Calu3 (cell line): ENCODE measurements at places on chromosomes 7 and 10. TPM values are rescaled to one million over a fixed set of nuclear protein-coding genes. Genes with fewer than 3 reads are reported as not detected.

Gene WNT8B
- 0.17 TPM in 1 of 2 replicates, not detected in the other for total RNA-seq

Gene MEST
- 62.6 and 76.1 TPM in 2 replicates for total RNA-seq

Gene HEPACAM2
- total RNA-seq: not detected in 2 replicates

DNA sequence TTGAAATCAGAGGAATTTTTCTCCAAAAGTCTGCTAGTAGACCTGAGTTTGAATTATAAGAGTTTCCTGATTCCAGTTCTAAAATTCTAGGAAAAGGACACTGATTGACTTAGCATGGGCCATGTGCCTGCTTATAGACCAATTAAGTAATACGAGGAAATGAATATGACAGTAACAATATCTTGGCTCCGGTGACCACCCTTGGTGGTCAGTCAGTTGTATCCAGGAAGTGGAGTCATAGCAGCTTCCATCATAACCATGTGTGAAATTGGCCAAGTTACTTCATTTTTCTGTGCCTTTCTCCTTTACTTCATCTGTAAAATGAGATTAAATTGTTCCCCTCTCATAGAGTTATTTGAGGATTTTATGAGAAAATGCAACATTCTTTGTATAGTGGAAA lies 66.9 kb downstream of the MTPAP start:
- no peak overlapping the region for H3K27ac ChIP-seq
- peaks cover 41% of the 10 kb centered on the region for H3K27me3 ChIP-seq
- DNase-seq: no peak
- no peaks in the 10 kb centered on the region for H3K4me1 ChIP-seq
- H3K36me3 ChIP-seq: no peaks in the 10 kb centered on the region
- no peak overlapping the region for H3K4me3 ChIP-seq

Gene EPO
- not detected in 2 replicates for total RNA-seq

Gene ZNF212
- 17.2 and 18.5 TPM in 2 replicates for total RNA-seq

- H3K27ac ChIP-seq: no peak overlapping the region
- H3K4me1 ChIP-seq: no peaks in the 10 kb centered on the region
- no peaks in the 10 kb centered on the region for H3K27me3 ChIP-seq
- DNase-seq: no peak
- no peak overlapping the region for H3K4me3 ChIP-seq
Measured at GRCh38 chr10:130963786-130964522, 347.6 kb downstream of the TCERG1L start.

GRCh38 chr7:880450-880849 lies 4.1 kb downstream of the GET4 start:
- no peaks in the 10 kb centered on the region for H3K27me3 ChIP-seq
- H3K4me1 ChIP-seq: peaks cover 24% of the 10 kb centered on the region
- peaks cover 90% of the 10 kb centered on the region for H3K36me3 ChIP-seq
- no peak overlapping the region for H3K27ac ChIP-seq

GRCh38 chr7:27101957-27102580 lies 414 bp downstream of the HOXA2 start:
- no peak overlapping the region for H3K4me3 ChIP-seq
- H3K4me1 ChIP-seq: peaks cover 53% of the 10 kb centered on the region
- no peak overlapping the region for H3K27ac ChIP-seq
- H3K36me3 ChIP-seq: peaks cover 17% of the 10 kb centered on the region
- peaks cover 28% of the 10 kb centered on the region for H3K27me3 ChIP-seq
- DNase-seq: no peak

- H3K36me3 ChIP-seq: no peaks in the 10 kb centered on the region
- no peaks in the 10 kb centered on the region for H3K4me1 ChIP-seq
- peaks cover 49% of the 10 kb centered on the region for H3K27me3 ChIP-seq
- H3K4me3 ChIP-seq: no peak overlapping the region
- DNase-seq: no peak
Measured at GRCh38 chr7:151449990-151450389, 10.0 kb upstream of the CRYGN start.

DNA sequence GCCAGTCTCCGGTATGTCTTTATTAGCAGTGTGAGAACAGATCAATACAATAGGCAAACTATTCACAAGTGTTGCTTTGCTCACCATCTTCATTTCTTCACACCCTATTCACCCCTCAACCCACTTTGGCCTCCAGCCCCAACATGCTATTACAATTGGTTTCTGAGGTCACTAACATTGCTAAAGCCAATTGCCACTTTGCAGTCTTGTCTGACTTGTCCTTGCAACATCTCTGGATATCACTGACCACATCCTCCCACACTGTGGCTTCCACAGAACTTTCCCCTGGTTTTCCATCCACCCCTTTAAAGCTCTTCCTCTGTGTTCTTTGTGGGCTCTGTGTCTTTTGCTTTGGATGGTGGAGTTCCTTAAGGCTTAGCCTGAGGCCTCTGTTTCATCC lies 5.2 kb upstream of the APBB1IP start:
- H3K27ac ChIP-seq: no peak overlapping the region
- H3K27me3 ChIP-seq: no peaks in the 10 kb centered on the region
- no peak for DNase-seq
- H3K4me3 ChIP-seq: no peak overlapping the region
- peaks cover 19% of the 10 kb centered on the region for H3K4me1 ChIP-seq
- H3K36me3 ChIP-seq: no peaks in the 10 kb centered on the region

Gene PLAU
- total RNA-seq: 655 and 706 TPM in 2 replicates

GRCh38 chr10:109207361-109207760 lies 716.0 kb downstream of the XPNPEP1 start:
- H3K27ac ChIP-seq: no peak overlapping the region
- no peaks in the 10 kb centered on the region for H3K27me3 ChIP-seq
- H3K4me1 ChIP-seq: no peaks in the 10 kb centered on the region
- H3K4me3 ChIP-seq: no peak overlapping the region
- H3K36me3 ChIP-seq: no peaks in the 10 kb centered on the region
- no peak for DNase-seq

DNA sequence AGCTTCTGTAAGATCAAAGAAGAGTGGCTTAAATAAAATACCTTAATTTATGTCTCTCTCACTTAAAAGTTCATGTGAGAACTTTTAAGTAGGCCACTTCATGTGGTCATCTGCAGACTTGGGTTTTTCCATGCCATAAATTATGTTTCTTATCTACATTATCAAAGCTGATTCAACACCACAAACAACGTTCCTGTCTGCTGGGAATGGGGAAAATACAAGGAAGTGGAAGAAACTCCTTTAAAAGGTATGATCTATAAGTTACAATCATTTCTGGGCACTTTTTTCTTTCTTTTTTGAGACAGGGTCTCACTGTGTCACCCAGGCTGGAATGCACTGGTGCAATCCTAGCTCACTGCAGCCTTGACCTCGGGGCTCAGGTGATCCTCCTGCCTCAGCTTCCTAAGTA lies 16.9 kb upstream of the OTUD1 start:
- DNase-seq: peak; percentile 18
- H3K36me3 ChIP-seq: no peaks in the 10 kb centered on the region
- peaks cover 45% of the 10 kb centered on the region for H3K4me1 ChIP-seq
- no peak overlapping the region for H3K4me3 ChIP-seq
- no peak overlapping the region for H3K27ac ChIP-seq

DNA sequence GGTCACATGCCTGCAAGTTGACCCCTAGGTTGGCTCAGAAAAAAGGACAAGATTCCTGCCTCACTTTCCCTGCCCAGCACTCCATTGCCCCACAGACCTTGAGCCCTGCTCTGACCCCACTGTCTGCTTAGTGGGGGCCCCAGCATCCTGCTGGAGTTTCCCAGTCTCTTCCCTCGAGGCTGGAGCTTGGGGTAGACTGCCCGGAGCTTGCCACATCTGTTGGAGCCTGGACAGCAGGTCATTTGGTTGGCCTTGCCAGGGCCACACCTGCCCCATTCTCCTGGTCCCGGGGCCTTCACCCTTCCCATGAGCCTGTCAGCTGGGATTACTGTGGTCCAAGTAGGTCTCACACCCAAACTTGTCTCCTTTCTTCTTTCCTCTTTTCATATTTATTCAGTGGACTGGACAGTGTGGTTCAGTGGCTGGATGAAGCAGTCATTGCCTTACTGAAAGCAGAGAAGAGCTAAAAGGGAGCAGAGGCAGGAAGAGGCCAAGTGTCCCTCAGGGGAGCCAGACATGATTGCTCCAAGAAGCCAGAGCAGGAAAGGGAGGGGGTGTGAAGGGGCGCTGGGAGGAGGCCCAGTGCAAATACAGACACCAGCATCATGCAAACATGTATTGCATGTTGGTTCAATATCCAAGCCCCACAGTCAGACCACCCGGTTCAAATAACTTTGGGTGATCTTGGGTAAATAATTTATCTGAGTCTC lies 56.2 kb upstream of the CACUL1 start:
- no peak for DNase-seq
- no peaks in the 10 kb centered on the region for H3K36me3 ChIP-seq
- no peak overlapping the region for H3K4me3 ChIP-seq
- no peaks in the 10 kb centered on the region for H3K4me1 ChIP-seq
